Stimulated activated CD8-positive, alpha-beta memory T cell treated with anti-CD3 and anti-CD28 coated beads, Interleukin-2, amount 100 ng/mL, for 1 hour (primary cell): ENCODE measurements at places on chromosomes 4 and X.

GRCh38 chr4:5933116-5933515 is 40.2 kb upstream of the CRMP1 start:
- no peak for DNase-seq

- DNase-seq, result no peak
These were observed 13.0 kb downstream of the SLC7A11 start for GRCh38 chr4:138229160-138229559.

DNA sequence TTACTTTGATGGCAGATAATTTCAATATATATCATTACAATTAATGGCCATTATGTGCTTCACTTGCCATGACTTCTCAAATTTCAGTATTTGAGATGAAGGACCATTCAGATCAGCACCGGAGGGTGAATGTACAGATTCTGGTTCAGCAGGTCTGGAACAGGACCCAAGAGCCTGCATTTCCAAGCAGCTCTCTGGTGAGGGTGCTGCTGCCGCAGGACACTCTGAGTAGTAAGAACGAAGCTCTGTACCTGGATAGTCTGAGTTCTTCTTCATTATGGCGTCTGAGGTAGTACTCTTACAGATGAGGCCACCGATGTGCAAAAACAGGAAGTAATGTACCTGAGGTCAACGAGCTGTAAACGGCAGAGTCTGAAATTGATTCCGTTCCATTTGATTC is 228.2 kb downstream of the FBXW7 start:
- DNase-seq, result no peak

GRCh38 chr4:83320548-83320947 is 14.1 kb downstream of the HPSE start:
- DNase-seq, result no peak

GRCh38 chr4:60134099-60134498 is 1066.0 kb upstream of the ADGRL3 start:
- DNase-seq, result no peak

- DNase-seq, result no peak
These were observed 15.5 kb downstream of the LONRF3 start for GRCh38 chrX:118989886-118990285.

GRCh38 chrX:21503593-21503992 is 129.4 kb downstream of the CNKSR2 start:
- no peak for DNase-seq

GRCh38 chrX:154749856-154750255 is 1.0 kb downstream of the GAB3 start:
- no peak for DNase-seq

- DNase-seq, result no peak
These were observed 46.9 kb upstream of the GRXCR1 start for GRCh38 chr4:42845586-42845985.

DNA sequence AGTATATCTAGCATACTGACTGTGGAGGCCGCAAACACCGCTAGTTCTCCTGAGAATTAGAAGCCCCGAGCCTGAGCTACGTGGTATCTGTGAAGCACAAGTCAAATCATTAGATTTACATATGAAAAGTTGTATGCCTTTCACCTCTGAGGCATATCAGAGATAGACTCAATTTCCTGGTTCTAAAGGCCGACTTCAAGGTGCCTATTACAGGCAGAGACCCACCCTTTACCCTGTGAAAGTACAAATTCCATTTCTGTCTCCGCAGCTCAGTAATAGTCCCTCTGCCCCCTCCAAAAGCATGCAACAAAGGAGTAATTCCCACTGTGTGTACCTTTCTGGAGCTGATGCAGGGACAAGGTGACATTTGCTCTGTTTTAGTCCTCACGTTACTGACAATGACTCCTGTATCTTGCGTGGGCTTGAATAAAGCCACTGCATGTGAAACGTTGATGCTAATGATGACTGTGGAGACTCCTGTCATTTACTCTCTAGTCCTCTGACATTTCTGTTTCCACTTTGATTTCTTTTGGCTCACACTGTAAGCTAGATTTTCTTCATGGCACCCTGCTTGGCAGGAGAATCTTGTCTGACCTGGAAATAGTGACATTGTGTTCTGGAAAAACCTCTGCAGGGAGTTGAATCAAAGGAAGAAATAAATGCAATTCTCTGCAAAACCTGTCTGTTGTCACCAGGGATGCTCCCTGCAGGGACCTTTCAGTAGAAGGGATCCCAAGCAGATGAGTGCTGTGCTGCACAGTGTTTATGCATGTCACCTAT is 273.2 kb upstream of the EMCN start:
- DNase-seq, result no peak

DNA sequence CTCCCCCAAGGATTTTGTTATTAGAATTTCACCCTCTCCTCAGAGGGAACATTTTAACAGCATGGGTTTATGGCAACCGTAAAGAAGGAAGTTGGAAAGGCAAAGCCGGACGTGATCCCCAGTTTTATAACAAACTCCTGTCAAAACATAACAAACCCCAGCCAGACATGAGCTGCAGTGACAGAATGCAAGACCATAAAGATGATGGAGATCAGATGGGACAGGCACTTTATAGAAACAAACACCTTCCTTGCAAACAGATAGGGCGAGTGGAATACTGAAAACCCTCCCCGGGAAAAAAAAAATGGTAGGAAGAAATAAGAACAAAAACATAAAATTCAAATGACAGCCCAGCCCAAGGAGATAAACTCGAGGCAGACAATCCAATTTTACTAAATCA is 281.4 kb downstream of the LDB2 start:
- DNase-seq, result no peak
